ENCODE measurements at places on chromosomes 5 and 9.

DNA sequence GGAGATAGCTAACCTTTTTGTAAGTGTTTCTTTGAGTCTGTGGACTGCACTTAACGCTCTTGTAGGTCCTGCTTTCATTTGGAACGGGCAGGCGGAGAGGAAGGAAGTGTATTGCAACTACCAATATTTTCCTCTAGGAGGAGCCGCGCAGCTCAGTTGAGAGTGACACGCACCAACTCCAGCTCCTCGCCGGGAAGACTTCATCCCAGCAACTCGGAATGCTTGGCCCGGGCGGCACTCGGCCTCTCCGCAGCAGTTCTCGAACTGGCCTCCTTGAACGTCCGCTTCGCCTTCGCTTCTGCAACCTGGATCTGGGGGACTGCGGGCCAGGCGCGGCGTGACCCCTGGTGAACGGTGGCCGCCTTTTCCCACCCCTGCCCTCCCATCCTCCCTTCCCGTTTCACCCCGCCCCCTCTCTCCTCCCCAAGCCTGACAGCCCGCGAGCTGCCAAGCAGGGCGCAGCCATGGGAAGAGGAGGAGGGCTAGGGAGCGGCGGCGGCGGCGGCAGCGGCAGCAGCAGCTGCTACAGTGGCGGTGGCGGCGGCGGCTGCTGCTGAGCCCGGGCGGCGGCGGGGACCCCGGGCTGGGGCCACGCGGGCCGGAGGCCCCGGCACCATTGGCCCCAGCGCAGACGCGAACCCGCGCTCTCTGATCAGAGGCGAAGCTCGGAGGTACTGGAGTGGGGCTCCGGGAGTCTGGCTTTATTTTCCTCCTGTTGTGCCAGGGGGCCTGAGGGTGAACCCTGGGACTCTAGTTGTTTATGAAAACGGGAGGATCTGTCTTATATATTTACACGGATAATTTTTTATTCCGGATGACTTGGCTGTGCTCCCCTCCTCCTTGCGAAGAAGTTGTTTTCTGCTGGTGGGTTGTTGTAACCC, at the start of gene GHR:
TSS of gene GHR (plus strand) at position 155 of the 881 bp plus-strand sequence. CDS start 142,436 bp downstream, outside the sequence.
- DNase-seq = peak; percentile 89

DNA sequence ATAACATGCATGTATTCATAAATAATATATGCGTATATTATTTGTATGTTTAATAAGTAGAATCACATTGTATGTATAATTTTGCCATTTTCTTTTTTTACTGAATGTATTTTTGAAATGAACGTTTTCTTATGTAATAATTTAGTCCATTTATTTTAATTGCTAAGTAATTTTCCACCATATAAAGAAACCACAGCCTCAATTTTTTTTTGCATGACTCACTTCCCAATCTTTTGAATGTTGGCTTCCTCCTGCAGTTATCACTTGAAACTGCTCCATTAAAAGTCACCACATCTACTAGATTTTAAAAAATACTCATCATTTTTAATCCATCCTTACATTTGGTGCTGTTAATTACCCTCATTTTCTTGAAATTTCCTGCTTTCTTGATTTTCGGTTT, 363.3 kb upstream of the MEF2C start:
- no peak for DNase-seq

GRCh38 chr9:89212171-89212570, 33.6 kb upstream of the SHC3 start:
- no peak for DNase-seq

GRCh38 chr5:81288021-81288433, 13.4 kb upstream of the ZCCHC9 start:
- DNase-seq = no peak
